Activated naive CD8-positive, alpha-beta T cell treated with anti-CD3 and anti-CD28 coated beads for 36 hours (primary cell): ENCODE measurements at places on chromosomes 7 and 10. TPM values are rescaled to one million over a fixed set of nuclear protein-coding genes. Genes with fewer than 3 reads are reported as not detected.

DNA sequence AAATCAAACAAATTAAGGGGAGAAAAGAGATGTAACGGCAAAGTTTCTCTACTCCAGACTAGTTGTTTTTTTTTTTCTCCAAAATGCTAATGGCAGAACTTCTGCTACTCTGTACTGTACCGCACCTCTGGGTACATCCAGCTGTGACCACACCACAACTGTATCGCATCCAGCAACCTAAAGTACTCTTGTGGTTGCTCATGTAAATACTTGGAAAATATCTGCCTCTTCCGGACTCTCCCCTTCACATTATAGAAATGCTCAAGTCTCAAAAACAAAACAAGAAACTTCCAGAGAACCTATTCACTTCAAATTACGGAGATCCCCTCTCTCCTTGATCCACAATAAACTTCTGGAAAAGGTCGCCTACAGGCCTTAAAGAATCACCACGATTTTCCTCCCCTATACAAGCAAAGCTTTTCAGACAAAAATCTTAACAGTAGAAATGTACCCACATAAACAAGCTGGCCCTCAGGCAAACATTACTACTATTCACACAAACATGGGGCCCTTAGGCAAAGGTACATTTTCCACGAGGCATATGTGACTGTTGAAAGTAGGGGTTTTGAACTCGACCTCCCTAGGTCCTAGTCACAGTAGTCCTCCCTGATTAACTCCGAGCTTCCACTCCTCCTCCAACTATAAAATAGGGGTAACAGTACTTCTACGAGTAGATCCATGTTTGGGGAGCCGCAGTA lies 222.9 kb upstream of the MKLN1 start:
- no peak for DNase-seq

DNA sequence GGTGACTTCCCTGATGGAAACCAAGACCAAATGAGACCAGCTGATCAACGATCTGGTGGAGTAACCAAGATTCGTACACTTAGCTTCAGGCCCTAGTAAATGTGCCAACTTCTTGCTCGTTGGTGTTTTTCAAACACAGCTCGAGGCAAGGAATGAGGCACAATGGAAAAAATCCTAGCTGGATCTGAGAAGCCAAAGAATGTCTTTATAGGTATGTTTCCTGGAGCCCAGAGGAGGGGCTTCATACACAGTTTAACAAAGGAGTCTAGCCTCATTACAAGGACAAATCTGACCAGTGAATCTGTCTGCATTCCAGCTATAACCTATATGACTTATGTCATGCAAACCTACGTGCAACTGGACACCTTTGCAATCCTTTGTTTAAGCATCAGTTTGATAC lies 3.7 kb downstream of the COL17A1 start:
- DNase-seq, result no peak

GRCh38 chr7:40884241-40884640 lies 749.4 kb downstream of the SUGCT start:
- DNase-seq, result no peak

- DNase-seq, result peak; percentile 59
Observed at GRCh38 chr7:901388-902154, 25.2 kb downstream of the GET4 start.

The FAM25C gene
- total RNA-seq, result not detected

The KCP gene
- total RNA-seq, result 0.10 TPM

DNA sequence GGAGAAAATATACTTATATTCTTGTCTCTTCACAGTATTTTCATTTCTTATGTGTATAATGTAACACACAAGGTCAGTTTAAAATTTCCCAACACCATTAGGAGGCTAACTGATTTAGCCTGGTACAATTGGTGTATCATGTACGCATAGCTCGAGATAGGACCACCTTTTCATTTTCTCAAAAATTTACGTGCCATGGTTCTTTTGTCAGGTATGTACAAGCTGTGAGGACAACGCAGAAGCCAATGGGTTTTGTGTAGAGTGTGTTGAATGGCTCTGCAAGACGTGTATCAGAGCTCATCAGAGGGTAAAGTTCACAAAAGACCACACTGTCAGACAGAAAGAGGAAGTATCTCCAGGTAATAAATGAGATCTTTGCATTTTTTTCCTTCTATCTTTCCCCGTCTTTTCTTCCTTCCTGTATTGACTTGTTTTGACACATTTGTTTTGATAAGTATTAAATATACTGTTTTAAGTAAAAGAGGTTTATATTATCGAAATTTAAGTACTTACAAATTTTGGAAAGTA lies 55.0 kb downstream of the TRIM24 start:
- DNase-seq, result no peak
